Cardiac septum (tissue), 1 donor: ENCODE measurements at places on chromosomes 11 and 22. TPM values are rescaled to one million over a fixed set of nuclear protein-coding genes. Genes with fewer than 3 reads are reported as not detected.

- no peak for DNase-seq
Measured at GRCh38 chr11:19903620-19904069, 191.0 kb downstream of the NAV2 start.

DNA sequence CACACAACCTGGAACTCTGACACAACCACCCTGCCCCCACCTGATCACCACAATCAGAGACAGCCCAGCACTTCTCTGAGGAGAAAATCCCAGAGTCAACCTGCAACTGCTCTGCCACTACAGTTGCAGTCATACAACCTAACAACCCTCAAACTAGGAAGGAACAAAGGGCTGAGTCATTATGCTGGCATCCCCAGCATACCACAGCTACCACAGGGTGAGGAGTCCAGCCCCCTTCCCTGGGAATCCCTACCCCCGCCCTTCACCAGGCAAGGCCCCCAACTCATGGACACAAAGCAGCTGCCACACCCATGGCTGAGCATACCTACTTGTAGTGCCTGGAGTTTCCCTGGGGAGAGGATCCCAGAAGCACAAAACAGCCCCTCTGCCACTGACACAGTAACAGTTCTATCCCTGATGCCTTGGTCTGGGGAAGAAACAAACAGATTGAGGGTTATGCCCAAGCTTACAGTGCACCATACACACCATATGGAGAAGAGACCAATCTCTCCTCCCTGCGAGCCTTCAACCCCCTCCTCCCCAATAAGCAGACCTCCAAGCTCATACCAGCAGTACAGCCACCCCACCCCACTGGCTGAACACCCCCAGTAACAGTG is 68.5 kb upstream of the C11orf58 start:
- DNase-seq, result no peak

GRCh38 chr11:1237128-1237580 is 14.3 kb downstream of the MUC5B start:
- no peak for DNase-seq

The MYEOV gene
- not detected for total RNA-seq

The CRYBA4 gene
- not detected for total RNA-seq

DNA sequence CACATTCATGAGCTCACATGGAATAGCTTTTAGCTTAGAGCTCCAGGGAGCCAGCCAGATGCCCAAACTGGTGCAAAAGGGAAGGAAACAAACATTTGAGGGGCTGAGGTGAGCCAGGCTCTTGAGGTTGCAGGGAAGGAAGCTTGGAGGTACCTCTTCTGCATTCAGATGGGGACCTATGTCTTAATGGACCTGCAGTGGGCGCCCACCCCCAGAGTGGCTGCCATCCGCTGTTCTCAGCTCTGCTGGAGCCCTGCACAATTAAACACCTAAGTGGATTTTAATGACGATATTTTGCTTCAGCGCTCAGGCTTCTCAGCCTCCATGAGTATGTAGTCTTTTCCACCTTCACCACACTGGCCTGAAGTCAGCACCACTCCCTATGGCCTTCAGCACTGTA is 100.8 kb downstream of the LDLRAD3 start:
- no peak for DNase-seq

DNA sequence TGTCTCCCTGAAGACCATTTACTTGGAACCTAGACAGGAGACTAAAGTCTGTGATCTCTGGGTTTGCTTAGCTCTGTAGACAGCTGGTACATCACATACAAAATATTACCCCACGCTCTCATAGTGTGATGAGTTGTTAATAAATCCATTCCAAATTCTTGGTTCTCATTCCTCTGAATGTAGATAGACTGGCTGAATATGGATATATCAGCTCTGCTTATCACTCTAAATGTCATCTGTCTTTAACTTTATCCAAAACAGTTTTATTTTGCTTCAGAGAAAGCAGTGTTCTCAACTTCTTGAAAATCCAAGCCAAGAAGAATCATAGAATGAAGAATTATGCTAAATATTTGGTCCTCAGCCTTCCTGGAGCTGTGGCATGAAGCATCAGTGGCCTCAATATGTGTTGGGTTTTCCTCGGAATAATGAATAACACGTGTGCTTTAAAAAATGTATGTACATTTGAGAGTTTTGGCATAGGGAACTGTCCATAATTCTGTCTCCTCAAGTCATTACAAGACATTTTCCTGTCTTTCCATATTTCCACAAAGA is 10.5 kb upstream of the LDLRAD3 start:
- DNase-seq, result no peak

The SCO2 gene
- total RNA-seq, result 2.4 TPM

The BTG4 gene
- not detected for total RNA-seq

DNA sequence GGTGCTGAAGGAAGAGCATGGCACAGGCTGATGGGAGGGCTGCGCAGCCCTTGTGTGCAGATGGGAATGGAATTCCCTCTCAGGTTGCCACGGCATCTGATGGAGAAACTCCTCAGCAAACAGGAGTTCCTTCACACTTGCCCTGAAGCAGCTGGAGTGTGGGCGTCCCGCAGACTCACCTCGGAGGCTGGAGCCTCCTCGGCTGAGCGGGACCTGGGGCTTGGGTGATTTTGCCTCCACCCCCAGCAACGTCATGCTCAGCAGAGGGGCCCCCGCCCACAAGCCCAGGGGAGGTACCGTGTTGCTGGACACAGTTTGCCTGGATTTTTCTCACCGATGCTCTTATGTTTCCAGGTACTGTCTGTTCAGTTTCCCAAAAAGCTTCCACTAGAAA is 63.4 kb downstream of the MYO7A start:
- DNase-seq, result no peak

DNA sequence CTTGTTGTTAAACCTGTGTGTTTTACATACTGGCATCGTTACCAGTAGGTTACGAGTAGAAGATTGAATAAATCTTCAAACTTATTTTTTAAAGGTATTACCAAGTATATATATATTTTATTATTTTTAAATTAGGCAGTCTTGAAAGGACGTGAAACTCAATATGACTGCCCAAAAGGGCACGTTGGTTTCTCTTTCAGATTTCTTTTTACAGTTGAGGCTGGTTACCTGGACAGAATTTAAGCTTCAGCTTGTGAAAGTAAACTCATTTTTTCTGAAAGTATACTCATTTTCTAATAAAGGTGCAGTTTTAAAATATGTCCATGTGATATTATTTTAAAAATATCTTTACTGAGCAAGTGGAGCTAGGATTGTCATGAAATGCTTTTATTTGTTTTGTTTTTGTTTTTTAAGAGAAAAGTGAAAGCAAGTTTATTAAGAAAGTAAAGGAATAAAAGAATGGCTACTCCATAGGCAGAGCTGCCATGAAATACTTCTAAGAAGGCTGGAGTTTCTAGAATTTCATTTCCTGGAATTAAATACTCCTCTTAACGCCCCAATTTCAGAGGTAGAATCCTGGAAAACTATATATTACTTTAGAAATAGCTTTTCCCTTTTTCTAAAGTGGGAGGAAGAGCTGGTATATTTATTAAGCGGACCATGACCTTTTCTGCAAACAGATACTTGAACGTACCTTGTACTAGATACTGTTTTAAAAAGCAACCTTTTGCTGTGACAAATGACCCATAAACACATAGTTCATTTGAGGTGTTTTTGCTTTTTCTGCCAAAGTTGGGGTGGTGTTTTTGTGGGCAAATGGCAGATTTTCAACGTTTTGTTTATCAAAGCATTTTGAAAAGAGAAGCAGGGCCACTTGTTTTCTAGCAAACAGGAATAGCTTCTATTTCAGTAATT is 1.9 kb downstream of the FBXO7 start:
- no peak for DNase-seq

The CARNS1 gene
- 22.2 TPM for total RNA-seq

The KDM4D gene
- 0.83 TPM for total RNA-seq

GRCh38 chr22:17684245-17684644 is 45.7 kb downstream of the BCL2L13 start:
- no peak for DNase-seq

The OR51I1 gene
- not detected for total RNA-seq

DNA sequence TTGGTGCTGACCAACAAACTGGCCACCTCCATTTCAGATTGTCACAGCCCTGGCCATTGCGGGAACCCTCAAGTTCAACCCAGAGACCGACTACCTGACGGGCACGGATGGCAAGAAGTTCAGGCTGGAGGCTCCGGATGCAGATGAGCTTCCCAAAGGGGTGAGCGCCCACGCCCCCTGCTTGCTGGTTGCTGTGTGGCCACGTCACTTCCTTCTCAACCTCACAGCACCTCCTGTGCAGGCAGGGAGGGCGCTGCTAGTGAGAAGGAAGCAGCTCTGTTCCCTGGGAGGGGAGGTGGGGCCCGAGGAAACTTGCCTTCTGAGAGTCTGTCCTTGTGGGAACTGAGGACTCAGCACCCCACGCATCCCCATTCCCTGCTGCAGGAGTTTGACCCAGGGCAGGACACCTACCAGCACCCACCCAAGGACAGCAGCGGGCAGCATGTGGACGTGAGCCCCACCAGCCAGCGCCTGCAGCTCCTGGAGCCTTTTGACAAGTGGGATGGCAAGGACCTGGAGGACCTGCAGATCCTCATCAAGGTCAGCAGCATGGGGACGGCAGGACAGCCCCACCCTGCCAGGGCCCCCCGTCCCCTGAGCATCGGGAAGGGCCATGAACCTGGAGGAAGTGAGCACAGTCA is 19.3 kb downstream of the POLR3H start:
- no peak for DNase-seq

The SYT8 gene
- total RNA-seq, result not detected
